Stimulated activated CD8-positive, alpha-beta memory T cell treated with anti-CD3 and anti-CD28 coated beads, Interleukin-7, amount 100 ng/mL, for 1 hour (primary cell): ENCODE measurements at places on chromosomes 11 and 22.
A peak's percentile ranks its signal among the peaks of the same experiment; 100 is the strongest.

DNA sequence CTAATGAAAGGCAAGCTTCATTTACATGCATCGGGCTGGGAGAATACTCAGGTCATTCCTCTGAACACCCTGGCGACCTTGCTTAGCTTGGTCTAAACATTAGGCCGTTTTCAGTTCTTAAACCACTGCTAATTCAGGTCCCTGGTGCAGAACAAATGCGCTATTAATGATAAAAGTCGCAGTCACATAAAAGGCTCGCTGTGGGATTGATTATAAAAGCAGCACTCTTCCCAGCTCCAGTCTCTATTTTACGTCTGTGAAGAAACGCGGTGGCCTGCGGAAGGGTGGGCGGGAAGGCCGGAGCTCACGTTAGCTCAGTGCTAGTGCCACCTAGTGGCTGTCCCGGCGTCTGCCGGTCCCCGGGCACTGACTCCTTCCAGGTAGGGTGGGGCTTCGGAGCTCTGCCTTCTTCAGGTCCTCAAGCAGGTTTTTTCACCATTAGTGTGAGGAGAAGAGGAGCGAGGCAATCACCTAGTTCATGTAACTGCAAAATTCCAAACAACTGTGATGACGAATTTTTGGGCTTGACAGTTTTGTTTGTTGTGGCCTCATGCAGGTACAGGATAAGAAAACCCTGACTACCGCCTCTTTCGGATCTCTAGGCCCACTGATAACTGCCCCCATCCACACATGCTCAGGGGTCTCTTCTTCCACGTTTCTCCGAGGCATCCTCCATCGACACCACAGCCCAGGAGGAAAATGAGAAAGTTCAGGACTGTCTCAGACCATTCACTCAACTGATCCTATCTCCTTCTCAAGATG, 66.5 kb upstream of the CLMP start:
- DNase-seq, result peak; percentile 41

GRCh38 chr11:83004746-83005556, 66.7 kb downstream of the RAB30 start:
- DNase-seq, result no peak

DNA sequence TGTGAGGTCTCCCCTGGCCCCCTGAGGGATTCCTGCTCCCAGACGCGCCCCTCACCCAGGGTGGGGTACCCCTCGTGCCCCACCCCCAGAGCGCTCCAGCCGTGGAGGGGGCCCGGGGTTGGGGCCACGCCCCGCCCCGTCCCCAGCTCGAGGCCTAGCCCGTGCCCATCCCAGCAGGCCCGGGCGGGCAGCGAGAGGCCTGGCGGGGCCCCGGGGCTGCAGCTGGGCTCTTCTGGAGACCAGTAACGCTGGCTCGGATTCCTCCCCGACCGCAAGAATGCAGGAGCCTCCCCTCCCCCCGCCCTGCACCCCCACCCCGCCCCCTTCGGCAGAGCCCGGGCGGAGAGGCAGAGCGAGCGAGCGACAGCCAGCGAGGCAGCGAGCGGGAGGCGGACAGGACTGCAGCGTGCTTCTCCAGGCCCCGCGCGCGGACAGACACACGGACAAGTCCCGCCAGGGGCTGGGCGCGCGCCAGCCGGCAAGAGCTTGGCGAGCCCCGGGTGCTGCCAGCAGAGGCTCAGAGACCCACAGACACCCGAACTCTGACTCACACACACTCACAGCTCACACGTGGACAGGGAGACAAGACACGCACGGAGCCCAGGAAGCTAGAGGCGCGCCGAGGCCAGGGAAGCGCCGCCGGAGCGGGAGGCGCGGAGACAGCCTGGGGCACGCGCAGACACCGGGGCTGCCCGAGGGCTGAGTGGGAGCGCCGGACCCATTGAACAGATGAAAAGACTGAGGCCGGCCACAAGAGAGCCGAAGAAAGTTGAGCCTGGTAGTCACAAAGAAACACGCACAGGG, 15.2 kb downstream of the BCL9L start:
- no peak for DNase-seq

DNA sequence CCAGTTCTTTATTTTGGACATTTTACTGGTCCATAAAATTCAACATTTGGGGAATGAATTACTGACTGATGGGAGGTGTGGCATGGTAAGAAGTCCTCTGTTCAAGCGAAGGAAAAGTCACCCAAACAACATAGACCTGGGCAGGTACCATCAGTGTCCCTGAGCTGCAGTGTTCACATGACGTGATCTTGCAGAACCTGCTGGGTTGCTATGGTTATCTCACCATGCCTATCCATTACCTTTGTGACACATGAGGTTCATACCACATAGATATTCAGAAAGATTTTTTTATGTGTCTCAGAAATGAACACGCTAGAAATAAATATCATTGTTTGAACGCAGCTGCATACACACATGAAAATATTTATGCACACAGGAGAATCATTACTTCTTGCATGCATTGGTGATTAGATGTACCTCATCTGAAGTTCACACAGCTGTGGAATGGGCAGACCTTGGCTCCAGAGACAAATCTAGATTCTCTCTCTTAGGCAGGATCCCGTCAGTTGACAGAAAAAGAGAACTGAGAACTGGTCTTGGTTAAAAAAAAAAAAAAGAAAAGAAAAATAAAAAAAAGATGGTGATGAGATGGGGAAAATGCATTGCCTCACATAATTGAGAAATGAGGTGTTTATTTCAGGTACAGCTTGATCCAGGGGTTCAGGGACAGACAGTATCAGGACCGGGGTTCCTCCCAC, 21.4 kb upstream of the RCN1 start:
- no peak for DNase-seq

- DNase-seq, result no peak
Measured at GRCh38 chr11:67542971-67543370, 19.7 kb upstream of the CABP2 start.

GRCh38 chr11:17695454-17696441, 23.6 kb upstream of the MYOD1 start:
- no peak for DNase-seq

GRCh38 chr11:39221550-39222138, 2237.8 kb downstream of the LRRC4C start:
- no peak for DNase-seq

GRCh38 chr11:8822469-8822868, 88.5 kb upstream of the AKIP1 start:
- DNase-seq, result no peak

- DNase-seq, result no peak
Measured at GRCh38 chr22:20991252-20992055, 9.4 kb downstream of the LZTR1 start.

DNA sequence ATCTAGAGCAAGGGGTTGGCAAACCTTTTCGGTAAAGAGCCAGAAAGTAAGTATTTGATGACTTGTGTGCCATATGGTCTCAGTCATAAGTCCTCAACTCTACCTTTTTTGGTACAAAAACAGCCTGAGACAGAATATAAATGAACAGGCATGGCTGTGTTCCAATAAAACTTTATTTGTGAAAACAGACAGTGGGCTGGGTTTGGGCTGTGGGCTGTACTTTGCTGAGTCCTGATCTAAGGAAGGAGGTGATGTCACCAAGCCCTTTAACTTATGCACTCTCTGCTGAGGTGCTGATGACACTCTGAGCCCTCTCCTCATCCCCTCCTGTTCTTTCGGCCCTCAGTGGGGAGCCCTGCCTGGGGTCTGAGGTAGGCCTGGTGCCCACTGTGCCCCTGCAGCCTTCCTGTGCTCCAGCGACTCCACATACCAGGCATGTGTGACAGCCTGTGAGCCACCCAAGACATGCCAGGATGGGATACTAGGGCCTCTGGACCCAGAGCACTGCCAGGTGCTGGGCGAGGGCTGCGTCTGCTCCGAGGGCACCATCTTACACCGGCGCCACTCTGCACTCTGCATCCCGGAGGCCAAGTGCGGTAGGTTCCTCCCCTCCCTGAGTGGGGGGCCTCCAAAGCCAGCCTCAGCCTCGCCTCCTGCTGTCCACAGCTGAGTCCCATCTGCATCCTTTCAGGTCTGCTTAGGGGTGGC, 85.9 kb upstream of the MYOD1 start:
- no peak for DNase-seq

GRCh38 chr22:22893891-22894739, 6.5 kb downstream of the IGLL5 start:
- DNase-seq, result no peak

DNA sequence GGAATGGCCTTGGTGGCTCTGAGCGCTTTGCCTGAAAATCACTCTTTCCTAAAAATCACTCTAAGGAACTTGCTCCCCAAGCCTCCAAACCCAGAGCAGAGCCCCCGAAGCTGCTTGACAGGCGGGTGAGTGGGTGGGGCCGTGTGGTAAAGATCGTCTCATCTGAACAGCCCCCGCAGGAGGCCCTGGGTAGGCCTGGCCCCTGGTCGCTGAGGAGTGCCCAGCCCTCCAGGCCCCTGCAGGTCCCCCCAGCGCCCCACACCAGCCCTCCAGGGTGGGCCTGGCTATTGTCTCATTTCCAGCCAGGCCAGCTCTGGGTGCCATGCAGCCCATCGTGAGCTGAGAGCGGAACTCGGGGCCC, 17.2 kb upstream of the PIM3 start:
- no peak for DNase-seq

- no peak for DNase-seq
Measured at GRCh38 chr11:62401811-62402210, 17.0 kb upstream of the SCGB1A1 start.

- DNase-seq, result no peak
Measured at GRCh38 chr11:125995313-125995712, 49.5 kb downstream of the VSIG10L2 start.

DNA sequence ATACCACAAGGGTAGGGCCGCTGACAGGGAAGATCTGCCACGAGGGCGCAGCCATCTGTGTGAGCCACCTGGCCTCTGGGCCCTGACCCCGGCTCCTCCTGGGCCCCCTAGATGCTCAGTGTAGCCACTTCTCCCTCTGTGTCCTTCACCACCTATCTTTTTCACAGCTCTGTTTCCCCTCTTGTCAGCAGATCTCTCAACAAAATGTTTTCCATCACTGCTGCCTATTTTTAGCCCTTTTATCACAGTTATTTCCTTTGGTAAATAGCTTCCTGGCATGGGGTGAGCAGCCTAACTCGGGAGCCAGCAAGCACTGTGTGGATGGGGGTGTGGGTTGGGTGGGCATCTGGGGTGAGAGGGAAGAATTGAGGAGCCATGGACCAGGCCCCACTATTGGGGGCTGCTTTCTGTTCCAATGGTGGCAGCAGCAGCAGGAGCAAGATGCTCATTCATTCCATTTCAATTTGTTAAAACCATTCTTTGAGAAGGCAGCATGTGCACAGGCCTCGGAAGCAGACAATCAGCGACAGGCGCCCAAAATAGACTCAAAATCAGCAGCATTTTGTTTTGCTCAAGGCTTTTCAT, 135.2 kb upstream of the NAV2 start:
- no peak for DNase-seq

GRCh38 chr11:128734103-128734831, 40.4 kb downstream of the FLI1 start:
- no peak for DNase-seq

GRCh38 chr11:94150704-94151685, 22.4 kb downstream of the PANX1 start:
- DNase-seq, result no peak
